ENCODE measurements at places on chromosomes 5 and 9.

DNA sequence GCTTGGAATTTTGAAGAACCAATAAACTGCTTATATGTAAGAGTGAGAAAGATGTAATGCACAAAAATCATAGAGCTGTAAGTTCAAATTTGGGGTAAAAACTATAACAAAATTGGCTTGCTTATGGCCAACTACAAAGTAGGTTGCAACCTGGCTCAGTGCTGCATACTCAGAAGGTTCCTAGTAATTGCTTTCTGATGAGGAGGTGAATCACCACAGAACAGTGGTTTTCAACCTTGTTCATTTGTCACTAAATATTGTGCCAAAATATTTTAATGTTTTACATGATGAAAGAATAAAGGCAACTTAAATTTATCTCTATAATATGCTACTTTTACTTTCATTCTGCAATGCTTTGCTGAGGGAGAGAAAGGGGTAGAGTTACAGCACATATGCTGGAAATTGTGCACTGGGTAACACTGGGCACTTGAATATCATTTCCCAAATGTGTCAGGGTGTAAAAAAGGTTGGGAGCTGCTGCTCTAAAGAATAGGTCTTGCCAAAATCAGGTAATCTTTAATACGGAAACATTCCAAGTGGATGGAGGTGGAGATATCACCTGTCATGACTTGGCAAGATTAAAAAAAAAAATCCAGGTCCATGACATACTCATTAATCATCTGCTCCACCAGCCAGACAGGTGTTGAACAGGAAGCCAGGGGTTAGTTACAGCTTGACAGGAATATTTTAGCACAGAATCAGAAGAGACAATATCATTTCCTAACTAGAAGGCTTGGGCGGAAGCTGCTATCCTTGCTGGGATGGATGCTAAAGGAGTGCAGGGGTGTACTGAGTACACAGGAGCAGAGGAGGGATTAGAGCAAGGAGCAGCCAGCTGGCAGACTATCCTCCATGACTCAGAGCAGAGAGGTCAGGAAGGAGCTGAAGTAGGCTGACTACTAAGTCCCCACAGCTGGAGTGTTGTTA lies 34.6 kb upstream of the CCL21 start:
- no peak for DNase-seq

- no peak for DNase-seq
These were observed 2.0 kb upstream of the CEP72 start for GRCh38 chr5:610011-610743.

DNA sequence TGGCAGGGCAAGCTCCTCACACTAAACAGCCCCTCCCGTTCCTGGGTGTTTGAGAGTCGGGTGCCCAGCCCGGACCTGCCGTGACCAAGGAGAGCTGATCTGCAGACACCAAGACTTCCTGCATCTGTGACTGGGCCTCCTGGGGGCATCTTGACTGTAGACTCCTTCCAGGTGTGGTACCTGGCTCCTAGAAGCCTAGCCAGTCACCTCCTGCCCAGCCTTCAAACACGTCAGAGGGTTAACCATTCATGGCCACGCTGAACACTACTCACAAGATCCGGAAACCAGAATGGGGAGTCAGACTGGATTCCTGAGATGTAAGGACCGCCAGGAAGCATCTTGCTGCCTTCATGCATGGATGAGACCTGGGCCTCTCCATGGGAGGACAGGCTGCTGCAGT lies 3.7 kb upstream of the LCN2 start:
- no peak for DNase-seq

- no peak for DNase-seq
These were observed 92.4 kb downstream of the ARHGAP26 start for GRCh38 chr5:142862594-142862993.

All from posterior cingulate gyrus (tissue), 11 donors.